Stimulated activated CD8-positive, alpha-beta memory T cell treated with anti-CD3 and anti-CD28 coated beads, Interleukin-15, amount 100 ng/mL, for 24 hours (primary cell): ENCODE measurements at places on chromosomes 3 and 15.

GRCh38 chr3:117003501-117003900 lies 293.9 kb downstream of the TUSC7 start:
- no peak for DNase-seq

GRCh38 chr3:156811089-156811862 lies 14.9 kb upstream of the LEKR1 start:
- no peak for DNase-seq

DNA sequence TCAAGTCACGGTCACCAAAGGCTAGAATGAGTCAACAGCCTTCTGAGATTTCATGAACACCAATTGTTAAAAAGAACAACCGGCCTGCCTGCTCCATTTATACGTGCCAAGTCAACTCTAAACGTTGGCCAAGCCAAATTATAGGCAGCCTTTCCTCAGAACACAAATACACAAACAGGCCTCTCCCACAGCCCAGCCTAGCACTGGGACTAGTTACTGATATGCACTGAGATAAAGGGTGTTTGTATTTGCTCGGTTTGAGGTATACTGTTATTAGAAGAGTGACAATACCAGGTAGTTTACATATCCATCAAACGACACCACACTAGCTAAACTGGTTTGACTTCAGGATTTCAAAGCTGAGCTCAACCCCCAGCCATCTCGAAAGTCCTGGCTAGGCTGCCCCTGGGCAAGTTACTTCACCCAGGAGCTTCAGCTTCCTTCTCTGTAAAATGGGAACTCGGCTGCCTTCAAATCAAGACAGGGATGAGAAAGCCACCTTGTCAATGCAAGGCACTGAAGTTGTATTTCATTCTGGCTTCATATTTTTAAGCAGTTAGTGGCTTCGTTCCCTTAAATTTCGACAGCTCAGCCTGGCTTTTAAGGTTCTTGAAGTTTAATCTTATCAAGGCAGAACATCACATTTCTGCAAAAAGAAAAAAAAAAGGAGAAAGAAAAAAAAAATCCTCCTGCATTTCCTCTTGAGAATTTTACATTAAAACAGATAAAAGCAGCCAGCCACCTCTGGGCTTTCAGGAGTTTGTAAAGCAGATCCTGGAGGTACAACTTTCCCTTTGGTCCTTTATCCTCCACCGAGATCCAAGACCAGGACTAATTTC lies 4.0 kb downstream of the TLE3 start:
- DNase-seq, result no peak

GRCh38 chr15:100526027-100526481 lies 2.7 kb downstream of the CERS3 start:
- DNase-seq, result no peak

DNA sequence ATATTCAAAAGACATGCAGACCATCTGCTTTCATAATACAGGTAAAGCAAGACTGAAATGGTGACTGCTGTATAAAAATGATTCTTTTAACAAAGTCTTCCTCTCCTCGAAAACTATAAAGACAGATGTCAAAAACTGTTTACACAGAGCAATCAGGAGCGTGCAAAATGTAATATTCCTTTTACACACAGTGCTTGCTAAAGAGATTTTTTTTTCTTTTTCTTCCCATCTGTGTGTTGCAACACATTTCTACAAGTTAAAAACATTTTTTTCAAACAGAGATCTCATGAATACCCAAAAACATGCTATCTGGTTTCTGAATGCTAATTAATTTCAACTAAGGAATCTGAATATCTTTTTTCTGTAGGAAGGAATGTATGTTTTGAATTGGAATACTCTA lies 22.1 kb downstream of the SATB1 start:
- no peak for DNase-seq

DNA sequence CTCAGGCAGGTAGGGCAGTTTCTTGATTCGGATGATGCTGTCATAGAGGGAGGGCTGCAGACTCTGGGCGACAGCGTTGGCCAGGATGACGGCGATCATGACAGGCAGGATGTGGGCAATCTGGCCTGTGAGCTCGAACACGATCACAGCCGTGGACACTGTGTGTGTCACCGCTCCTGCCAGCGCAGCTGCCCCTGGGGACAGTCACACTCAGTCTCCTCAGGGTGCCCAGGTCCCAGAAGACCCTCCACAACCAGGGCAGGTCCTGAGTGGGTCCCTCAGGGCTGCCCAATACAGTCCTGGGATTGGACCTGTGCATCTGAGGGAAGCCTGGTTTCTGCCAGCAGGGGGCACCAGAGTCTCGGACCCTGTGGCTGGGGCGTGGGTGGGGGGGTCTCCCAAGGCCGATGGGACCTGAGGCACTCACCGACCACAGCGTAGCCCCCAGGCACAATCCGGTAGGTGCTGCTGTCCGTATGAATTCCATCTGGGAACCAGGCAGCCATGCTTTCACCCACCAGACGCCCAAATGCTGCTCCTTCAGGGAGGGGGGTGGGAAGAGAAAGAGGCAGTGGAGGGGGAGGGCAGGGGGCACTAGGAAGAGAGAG lies 7.2 kb downstream of the CLCN2 start:
- peak; percentile 42 for DNase-seq

GRCh38 chr3:15578289-15578867 lies 23.0 kb downstream of the HACL1 start:
- DNase-seq, result no peak

GRCh38 chr3:29137601-29138000 lies 143.3 kb upstream of the RBMS3 start:
- no peak for DNase-seq

DNA sequence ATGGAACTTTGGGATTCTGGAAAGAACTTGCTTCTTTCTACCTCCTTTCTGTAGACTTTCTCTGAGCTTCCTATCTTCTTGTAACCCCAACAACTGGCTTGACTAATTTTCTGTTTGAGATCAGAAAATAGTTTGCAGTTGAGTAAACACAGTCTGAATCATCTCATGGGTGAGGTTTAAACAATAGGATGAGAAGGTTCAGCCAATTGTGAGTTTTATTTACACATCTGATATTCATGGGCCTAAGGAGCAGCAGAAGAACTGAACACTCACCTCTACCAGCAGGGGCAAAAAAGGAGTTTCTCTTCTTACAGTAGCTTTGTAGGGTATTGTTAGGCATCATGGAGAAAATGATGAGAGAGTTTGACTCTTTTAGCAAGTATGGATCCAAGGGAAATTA lies 54.2 kb downstream of the DTWD1 start:
- no peak for DNase-seq

DNA sequence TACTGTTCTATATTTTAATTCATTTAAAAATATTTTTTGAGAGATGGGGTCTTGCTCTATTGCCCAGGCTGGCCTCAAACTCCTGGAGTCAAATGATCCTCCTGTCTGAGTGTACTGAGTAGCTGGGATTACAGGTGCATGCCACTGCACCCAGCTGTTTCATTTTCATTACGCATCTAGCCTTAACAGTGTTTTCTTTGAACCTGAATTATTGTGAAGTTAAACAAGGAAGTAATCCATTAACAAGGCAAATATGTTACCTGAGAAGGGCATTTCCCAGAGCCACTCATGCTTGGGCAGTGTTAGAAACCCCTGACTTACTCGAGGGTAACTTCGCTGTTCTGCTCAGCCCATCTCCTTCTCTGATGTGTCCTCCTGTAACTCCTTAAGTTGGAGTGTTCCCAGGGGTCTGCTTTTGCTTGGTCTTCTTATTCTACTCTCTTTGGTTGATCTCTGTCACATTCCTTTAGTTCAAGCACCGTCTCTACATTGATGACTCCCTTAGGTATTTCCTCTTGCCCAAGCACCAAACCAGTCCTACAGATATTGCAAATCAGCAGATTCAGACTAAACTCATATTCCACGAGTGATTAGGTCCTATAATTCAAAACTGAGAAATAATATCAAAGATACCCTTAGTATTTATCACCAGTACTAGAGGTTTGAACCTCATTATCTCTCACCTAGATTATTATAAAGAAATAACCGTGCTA lies 107.9 kb downstream of the STAC start:
- DNase-seq, result no peak

DNA sequence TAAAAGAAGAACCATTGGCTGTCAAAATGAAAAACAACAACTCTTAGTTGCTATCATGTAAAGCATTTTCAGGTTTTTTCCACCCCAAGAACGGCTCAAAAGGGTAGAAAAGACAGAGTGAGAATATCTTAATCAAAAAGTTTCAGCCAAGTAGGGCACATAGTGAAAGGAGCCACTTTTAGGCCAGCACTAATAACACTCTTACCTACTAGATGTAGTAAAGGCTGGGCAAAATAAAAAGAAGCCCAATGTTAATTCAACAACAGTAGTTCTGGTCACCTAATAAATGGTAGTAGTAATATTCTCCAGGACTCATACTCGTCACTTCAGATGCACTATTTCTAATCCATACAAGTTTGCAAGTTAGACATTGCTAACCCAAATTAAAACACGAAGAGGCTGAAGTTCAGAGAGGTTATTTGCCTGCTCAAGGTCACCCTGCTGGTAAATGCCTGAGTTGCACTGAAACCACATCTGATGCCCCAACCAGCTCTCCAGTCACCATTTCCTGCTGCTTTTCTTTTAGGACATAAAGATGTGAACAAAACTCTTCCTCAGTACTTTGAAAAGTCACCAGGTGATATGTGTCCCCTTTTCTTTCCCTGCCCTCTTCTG lies 7.5 kb downstream of the GOLIM4 start:
- no peak for DNase-seq

- DNase-seq, result no peak
Observed at GRCh38 chr15:62118520-62119226, 46.4 kb downstream of the C2CD4B start.

- no peak for DNase-seq
Observed at GRCh38 chr3:63860776-63861175, 2.8 kb downstream of the THOC7 start.

- DNase-seq, result no peak
Observed at GRCh38 chr15:80769829-80770705, 9.1 kb upstream of the CEMIP start.

DNA sequence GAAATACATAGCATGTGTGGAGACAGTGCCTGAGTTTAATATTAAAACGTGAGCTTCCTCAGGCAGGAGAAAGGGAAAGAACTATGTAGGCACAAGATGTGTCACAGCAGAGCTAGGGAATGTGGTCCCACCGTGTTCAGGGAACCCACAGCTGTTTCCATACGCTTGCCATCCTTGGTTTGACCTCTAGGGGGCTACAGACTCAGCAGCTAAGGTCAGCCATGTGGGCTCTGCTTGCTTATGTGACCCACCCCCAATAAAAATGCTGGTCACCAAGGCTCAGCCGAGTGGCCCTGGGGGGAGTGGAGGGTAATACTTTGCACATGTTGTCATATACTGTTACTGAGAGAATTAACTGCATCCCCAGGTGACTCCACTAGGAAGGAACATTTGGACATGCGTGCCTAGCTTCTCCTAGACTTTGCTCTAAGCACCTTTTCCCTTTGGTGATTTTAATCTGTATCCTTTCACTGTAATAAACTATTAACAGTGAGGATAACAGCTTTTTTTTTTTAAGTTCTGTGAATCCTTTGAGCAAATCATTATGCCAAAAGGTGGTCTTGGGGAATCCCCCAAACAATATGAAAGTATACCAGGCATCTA lies 3.3 kb downstream of the TUBGCP5 start:
- DNase-seq, result no peak

DNA sequence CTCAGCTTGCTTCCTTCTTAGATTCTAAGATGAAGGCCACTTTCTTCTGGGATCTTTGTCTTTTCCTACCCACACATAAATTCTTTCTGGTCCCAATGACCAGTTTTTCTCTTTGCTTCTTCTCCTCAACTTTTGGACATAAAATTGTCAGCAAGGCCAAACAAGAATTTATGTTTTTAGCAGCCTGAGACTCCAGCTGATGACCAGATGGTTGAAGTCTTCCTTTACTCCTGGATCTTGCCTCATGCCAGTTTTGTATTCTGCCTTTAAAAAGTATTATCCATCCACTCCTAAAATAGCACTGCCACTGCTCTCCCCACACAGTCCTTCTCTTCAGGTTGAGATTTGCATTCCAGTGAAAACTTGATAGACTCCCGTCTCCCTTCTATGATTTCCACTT lies 236.0 kb downstream of the VPS13C start:
- DNase-seq, result no peak
